ENCODE measurements at places on chromosomes 16 and 17.

- no peak for DNase-seq
Measured at GRCh38 chr17:74354123-74354522, 7.5 kb downstream of the BTBD17 start.

DNA sequence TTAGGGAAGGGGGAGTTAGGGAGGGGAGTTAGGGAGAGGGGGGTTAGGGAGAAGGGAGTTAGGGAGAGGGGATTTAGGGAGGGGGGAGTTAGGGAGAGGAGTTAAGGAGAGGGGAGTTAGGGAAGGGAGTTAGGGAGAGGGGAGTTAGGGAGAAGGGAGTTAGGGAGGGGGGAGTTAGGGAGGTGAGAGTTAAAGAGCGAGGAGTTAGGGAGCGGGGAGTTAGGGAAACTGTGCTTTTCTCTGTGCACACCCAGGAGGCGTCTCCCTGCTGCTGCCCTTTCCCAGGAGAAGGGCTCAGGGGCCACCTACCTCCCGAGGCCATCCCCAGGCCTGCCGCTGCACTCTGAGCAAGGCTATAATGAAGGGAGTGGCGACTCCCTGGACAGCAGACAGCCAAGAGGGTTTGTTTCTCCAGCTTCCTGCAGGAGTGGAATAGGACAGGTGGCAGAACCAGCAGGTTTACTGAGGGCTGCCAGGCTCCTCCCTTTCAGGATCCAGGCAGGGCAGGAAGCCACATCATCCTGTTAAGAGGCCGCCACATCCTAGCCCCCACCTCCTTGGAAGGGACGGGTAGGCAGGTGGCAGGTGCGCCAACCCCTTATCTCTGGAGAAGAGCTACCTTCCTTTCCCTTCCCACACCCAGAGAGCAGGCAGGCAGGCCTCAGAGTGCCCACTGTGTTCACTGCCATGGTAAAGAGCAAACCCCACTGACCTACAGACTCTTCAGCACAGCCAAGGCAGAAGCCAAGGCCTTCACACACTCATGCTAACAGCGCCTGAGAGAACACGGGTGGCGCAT is 4.3 kb downstream of the CANT1 start:
- DNase-seq, result no peak

GRCh38 chr17:1498233-1498632 is 5.7 kb upstream of the MYO1C start:
- no peak for DNase-seq

- no peak for DNase-seq
Measured at GRCh38 chr17:49316889-49317675, 45.0 kb downstream of the ZNF652 start.

- no peak for DNase-seq
Measured at GRCh38 chr16:52318302-52319009, 228.5 kb downstream of the TOX3 start.

DNA sequence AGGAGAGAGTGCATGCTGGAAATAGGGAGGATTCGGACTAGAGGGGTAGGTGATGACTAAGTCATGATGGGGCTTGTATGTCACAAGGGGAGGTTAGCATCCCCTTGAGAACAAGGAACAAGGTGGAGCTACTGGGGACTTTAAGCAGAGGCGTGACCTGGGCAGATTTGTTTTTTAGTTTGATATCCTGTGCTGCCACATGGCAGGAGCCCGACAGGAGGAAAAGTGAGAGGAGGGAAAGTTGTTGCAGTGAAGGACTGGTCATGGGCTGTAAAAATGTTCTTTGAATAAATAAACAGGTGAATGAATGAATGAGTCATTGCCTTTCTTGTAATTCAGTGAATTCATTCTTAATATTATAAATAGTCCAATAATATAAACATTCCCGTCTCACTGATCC is 365.1 kb upstream of the CDH5 start:
- DNase-seq, result no peak

- no peak for DNase-seq
Measured at GRCh38 chr17:57871155-57871554, 21.3 kb upstream of the MRPS23 start.

All from esophagus squamous epithelium (tissue), 5 donors.